ENCODE measurements at places on chromosomes 7 and 10.

DNA sequence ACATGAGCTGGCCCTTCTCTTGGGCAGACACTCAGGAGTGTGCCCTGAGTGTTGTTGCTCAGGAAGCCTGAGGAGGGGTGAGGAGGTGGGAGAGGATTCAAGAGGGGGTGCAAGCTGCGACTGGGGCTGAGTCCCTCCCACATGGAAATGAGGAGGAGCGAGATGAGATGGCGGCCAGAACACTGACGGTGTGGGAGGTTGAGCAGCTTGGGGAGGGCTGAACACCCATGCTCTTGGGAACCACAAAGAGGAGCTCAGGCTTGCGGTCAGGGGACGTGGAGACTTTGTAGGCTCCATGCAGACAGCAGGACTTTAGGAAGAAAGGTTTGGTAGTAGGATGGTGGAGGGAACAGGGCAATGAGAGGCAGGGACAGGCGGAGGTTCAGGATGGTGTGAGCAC lies 163.2 kb upstream of the SHH start:
- DNase-seq: no peak

- no peak for DNase-seq
Observed at GRCh38 chr7:101589052-101589451, 40.0 kb downstream of the MYL10 start.

- no peak for DNase-seq
Observed at GRCh38 chr7:4070214-4070613, 611.9 kb upstream of the FOXK1 start.

DNA sequence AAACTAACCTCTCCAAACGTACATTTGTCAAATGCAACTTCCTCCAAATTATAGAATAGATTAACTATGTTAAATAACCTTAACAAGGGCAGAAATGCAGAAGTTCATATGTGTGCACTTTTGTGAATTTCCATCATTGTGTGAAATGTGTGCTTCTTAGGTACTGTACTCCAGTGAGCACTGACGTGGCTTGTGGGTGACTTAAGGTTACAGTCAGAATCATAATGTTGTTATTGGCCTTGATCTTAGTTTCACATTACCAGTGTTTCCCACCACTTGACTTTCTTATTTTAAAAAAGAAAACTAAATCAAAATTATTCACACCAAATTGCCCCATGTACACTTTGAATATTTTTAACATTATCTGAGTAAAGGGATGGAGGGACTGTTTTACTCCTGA lies 155.1 kb upstream of the FZD8 start:
- DNase-seq: no peak

GRCh38 chr7:117284692-117285091 lies 38.2 kb downstream of the WNT2 start:
- DNase-seq: no peak

DNA sequence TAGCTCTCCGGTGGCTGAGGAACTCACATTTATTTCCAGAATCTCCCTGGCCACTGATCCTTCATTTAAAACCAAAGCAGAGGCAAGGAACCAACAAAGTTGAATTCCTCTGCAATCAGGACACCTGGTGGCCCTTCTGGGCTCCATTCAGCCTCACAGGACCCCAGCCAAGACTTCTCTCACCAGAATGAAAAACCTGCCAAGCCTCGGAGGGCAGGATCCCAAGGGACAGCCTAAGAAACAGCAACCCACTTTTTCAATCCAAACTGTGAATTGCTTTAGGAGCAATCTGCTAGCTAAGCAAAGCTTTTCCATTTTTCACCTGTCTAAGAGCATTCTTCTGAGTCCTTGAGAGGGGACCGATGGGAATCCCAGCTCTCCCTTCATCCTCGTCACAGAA lies 34.6 kb downstream of the OAT start:
- DNase-seq: no peak

GRCh38 chr10:132264966-132265889 lies 42.5 kb downstream of the STK32C start:
- peak; percentile 69 for DNase-seq

- DNase-seq: no peak
Observed at GRCh38 chr7:78709658-78710057, 743.8 kb downstream of the MAGI2 start.

DNA sequence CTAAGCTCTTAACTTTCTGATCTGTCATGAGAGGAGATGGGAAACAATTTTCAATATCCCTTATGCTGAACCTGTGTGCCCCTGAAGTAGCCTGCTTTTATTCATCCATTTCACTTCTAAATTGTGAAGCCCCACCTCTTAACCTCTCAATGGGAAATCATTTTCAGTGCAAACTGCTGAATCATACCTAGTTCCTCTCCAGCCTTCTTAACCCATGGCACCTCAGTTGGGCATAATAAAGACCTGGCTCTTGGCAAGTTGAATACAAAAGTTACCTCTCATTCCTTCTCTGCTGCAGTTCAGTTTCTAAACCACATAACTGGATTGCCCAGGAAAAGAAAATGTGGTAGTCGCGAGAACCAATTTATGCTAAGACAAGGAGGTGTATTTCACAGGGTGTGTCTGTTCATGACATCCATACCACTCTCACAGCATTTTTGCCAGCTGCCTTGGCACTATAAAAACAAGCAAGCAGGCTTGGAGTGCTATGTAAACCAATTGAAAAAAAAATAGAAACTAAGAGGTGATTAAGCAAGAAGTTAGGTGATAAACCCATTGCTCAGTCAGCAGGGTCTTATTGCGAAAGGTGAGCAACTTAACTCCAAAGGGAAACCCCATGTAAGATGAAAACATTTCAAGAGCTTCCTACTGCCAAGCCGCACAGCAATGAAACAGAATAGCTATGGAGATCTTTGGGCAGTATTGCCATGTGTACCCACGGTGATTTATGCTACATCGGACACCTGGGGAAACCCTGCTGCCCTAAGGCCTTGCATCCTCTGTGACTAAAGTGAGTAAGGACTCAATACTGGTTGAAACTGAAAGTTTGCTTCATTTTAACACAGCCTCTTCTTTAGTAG lies 57.0 kb upstream of the DKK1 start:
- DNase-seq: no peak

DNA sequence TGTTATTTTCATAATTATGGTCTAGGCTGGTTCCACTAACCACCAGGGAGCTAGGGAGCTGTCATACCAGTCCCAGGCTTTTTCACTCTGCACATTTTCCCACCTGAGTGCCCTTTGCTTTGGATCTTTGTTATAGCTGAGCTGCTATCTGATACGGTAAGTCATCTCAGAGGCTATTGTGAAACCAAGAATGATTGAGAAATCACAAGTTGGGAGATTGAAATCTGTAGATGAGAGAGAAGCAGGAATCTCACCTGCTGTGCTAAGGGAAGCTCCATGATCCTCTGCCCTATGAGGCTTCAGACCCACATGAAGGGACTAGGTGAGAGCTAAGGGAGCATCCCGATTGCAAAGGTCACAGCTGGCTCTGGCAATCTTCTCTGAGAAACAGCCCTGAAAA lies 307.8 kb downstream of the REEP3 start:
- DNase-seq: no peak

DNA sequence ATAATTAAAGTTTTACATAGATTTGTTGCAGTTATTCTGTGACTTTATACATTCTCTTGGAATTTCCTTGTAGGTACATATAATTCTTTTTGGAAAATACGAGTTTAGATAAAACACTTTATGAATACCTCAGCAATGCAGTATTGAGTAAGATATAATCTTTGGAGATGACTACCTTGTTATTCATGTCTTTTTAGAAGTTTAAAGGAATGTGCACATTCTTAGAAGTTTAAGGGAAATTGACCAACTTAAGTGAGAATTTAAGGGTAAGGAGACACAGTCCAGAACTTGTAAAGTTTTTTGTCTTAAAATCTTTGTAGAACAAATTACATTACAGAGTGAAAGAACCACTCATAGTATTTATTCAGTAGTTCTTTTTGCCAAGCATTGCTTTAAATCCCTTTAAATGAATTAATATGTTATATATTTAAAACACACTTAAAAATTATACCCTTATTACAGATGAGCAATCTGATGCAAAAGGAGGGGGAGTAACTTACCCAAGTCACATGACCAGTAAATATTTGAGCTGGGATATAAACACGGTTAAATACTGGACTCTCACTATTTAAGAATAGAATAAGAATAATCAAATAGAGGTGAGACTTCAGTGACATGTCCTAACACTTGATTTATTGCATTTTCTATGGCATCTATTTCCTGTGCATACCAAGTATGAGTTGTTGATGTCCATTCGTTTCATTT lies 139.5 kb upstream of the FERD3L start:
- no peak for DNase-seq

GRCh38 chr7:33666531-33666930 lies 238.8 kb upstream of the BMPER start:
- no peak for DNase-seq

GRCh38 chr10:48965460-48965859 lies 25.8 kb upstream of the LRRC18 start:
- DNase-seq: no peak

GRCh38 chr7:103894656-103895596 lies 94.5 kb downstream of the RELN start:
- peak; percentile 17 for DNase-seq

- no peak for DNase-seq
Observed at GRCh38 chr10:112721080-112721698, 228.9 kb upstream of the TCF7L2 start.

DNA sequence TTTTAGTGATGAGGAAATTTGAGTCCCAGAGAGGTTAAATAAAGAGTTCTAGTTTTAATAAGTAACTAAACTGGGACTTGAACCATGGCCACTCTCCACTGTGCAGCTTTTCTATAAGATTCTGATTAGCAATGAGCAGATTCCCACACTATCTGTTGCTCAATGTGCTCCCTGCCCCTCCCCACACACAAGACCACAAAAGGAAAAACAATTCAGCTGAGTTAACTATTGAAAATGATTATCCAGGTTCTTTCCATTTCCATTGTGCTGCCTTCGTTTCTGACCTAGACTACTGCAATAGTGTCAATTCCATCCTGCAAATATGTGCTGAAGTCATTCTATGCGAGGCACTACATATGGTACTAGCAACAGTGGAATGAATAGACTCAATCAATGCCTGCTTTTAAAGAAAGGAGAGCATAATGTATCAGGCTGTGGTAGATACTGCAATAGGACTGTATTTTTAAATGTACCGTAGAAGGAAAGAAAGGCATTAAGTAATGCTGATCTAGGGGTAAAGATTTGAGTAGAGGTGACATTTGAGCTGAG lies 97.0 kb downstream of the SEMA3C start:
- DNase-seq: no peak

- DNase-seq: no peak
Observed at GRCh38 chr7:100570954-100571828, 2.5 kb downstream of the SAP25 start.

- no peak for DNase-seq
Observed at GRCh38 chr10:7901256-7901655, 83.0 kb downstream of the TAF3 start.

DNA sequence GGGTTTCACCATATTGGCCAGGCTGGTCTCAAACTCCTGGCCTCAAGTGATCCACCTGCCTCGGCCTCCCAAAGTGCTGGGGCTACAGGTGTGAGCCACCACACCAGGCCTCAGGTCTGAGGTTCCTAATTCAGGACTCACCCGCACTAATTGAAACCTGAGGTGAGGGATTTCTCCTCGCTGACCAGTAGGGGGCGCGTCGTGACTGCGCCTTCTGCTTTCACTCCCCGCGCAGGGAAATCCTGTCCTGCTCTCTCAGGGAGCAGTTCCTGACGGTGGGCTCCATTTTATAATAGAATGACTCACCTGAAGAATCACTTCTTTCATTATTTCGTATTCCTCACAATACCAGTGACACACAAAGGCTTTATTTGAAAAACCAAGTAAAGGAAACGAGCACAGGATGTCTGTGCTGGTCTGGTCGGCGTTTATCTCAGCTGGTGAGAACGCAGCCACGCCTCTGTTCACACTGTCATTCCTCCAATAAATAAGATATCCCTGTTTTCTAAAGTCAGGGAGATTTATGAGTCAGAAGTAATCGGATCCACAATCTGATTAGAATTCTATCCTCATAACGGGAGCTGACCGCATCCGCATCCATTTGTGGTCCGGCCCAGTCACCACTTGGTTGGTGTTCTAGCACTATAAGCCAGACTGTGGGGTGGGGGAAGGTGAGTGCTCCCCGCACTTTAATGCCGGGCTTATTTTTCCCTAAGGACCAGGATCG lies 35.4 kb downstream of the BAG3 start:
- DNase-seq: peak; percentile 38

GRCh38 chr10:103783681-103784080 lies 71.7 kb downstream of the SH3PXD2A start:
- no peak for DNase-seq

DNA sequence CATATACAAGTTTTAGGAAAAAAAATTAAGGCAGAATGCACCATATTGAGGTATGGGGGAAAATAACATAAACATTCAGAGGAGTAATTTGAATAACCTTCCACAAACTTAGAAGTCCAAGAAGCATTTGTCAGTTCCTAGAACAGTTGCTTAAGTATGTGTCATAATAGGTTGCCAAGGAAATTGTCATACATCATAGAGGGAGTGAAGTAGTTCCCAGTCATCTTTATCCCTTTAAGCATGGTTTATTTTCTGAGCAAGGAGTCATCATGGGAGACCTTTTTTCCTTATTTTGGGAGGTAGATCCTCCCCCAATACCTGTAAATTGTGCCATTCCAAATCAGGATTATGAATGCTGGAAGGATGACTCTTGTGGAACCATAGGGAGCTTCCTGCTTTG lies at the start of gene SSMEM1:
Gene SSMEM1 (plus strand): TSS at position 219 of the 400 bp plus-strand sequence. CDS start 51 bp downstream, at position 270.
- DNase-seq: no peak

DNA sequence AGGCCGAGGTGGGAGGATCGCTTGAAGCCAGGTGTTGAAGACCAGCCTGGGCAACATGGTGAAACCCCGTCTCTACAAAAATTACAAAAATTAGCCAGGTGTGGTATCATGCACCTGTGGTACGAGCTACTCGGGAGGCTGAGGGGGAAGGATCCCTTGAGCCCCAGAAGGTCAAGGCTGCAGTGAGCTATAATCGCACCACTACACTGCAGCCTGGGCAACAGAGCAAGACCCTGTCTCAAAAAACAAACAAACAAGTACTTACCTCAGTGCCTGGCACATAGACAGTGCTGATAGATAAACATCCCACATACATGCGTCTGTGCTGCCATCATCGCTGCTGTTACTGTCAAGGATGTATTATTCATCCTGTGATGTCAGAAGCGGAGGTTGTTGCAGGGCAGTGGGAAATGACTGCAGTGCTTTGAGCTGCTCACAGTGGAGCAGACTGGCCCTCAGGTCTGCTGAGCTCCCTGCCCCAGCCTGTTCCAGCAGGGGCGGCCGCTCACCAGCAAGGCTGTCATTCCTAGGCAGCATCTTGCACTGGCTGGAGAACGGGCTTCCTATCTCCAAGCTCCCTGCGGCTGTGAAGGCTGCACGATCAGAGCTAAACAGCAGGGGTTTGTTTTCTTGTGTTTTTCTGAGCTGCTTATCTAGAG lies 18.6 kb downstream of the FOXK1 start:
- no peak for DNase-seq

GRCh38 chr7:47039904-47040303 lies 542.0 kb downstream of the TNS3 start:
- no peak for DNase-seq

DNA sequence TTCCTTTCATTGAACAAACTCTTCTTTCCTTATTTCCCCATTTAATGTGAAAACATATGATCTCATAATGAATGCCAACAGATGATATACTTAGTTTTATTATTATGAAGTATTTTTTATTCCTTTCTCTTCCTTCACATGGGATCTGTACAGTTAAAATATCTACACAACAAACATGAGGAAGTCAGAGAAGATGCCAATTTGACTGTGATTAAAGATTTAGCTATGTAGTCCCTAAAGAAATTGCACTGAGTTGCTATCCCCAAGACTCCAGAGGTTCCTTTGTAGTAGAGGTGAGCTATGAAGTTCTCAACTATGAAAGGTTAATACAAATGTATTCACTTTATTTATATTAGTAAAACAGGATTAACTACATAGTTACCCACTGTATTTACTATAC lies 60.6 kb upstream of the LRRN3 start:
- DNase-seq: no peak

- no peak for DNase-seq
Observed at GRCh38 chr10:82402906-82403401, 528.0 kb downstream of the NRG3 start.
